NCI-H1694 treated with DMSO at 0.1 percent for 48 hours (cell line): ENCODE measurements at places on chromosomes 3 and 15.

- no peak for DNase-seq
These were observed 18.6 kb downstream of the UROC1 start for GRCh38 chr3:126498929-126499328.

- no peak for DNase-seq
These were observed 50.6 kb upstream of the ULK4 start for GRCh38 chr3:42012383-42012934.

DNA sequence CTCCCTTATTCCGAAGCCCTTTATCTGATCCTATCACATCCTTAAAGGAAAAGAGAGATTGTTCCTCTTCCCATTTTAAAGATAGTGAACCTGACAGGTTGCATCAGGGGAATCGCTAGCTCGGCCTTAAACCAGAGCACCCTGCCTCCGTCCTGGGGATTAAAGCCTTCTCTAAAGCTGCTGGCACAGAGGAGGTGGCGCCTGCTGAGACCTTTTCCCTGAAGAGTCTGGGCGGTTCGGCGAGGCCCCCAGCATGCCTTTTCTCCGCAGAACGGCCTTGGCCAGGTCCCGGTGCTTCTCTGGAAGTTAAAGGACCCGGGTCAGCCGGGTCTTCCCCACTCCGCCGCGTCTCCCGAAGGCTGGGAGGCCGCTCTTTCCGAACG lies 593 bp downstream of the FAM219B start:
- DNase-seq = no peak

- DNase-seq = no peak
These were observed 121.6 kb upstream of the VEPH1 start for GRCh38 chr3:157624801-157625200.

DNA sequence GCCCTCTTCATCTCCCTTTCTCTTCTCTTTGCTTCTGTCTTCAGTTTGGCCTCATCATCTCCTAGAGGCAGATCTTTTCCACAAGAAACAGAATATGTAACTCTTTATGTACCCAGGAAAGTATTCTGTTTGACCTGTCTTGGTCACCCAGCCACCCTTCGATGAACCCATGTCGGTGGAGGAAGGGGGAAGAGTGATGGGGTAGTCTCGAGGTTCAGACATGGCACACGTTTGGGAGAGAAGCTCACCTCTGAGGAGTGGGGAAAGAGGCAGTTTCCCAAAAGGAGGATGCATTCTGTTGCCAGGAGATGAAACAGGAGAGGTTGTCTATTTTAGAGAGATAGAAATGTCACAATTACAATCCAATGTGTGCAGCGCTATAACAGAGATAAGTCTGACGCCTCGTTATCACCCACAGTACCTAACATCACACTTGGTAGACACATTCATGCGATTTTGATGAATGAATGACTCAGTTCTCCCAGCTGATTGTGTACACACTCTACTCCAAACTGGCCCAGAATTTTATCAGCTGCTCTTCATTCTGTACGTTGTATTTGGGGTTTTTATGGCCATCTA lies 722 bp upstream of the CCDC50 start:
- DNase-seq = no peak

DNA sequence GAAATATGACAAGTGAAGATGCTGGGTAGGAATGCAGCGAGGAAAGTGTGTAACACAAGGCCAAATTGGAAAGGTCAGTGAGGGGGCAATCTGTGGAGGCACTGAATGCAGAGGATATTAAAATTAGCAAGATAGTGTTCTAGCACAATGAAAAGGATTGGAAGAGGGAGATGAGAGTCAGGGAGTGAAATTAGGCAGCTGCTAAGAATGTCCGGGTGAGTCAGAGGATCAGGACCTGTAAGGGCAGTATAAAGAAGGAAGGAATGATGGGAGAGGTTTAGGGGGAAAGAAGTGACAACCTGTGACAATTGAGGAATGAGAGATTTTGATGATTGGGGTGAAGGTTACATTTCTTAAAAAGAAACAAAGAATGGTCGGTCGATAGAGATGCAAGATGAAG lies 103.5 kb downstream of the UBE3A start:
- DNase-seq = no peak

DNA sequence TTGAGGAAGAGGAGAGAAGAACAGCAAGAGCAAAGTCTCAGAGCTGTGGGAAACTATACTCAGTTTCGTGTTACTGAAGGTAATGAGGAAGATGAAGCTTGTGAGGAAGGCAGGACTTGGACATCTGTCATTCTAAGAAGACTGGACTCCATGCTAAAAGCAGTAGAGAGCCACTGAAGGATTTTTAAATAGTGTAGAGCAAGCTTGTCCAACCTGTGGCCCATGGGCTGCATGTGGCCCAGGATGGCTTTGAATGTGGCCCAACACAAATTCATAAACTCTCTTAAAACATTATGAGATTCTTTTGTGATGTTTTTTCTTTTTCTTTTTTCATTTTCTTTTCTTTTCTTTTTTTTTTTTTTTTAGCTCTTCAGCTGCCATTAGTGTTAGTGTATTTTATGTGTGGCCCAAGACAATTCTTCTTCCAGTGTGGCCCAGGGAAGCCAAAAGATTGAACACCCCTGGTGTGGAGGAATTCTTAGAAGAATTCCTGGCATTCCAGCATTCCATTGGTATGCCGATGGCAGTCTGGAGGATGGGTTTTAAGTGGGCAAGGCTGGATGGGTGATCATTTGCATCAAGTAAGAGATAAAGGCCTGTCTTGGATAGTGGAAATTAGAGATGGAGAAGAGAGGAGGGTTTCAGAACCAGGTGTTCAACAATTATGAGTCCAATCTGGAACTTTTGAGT lies 6.9 kb upstream of the NFKBIZ start:
- no peak for DNase-seq

DNA sequence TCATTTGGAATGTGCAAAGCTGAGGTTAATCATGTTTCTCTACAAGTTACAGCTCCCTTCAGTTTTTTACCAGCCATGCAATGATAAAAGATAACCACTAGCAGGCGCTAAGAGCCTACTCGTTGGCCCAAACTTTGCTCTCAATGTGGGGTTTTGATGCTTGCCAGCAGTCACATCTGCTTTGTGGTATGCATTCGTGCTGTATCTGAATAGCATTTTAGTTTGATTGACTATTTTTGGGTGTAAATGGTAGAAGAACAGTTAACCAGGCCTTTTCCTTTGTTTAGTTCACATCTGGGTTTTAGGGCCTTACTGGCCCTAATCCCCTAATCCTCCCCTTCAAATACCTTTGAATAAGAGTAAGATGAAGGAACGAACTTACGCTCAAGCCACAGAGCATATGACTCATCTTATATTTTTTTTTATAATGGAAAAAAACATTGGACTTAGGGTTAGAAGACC lies 4.4 kb upstream of the CLDN11 start:
- DNase-seq = peak; percentile 93

DNA sequence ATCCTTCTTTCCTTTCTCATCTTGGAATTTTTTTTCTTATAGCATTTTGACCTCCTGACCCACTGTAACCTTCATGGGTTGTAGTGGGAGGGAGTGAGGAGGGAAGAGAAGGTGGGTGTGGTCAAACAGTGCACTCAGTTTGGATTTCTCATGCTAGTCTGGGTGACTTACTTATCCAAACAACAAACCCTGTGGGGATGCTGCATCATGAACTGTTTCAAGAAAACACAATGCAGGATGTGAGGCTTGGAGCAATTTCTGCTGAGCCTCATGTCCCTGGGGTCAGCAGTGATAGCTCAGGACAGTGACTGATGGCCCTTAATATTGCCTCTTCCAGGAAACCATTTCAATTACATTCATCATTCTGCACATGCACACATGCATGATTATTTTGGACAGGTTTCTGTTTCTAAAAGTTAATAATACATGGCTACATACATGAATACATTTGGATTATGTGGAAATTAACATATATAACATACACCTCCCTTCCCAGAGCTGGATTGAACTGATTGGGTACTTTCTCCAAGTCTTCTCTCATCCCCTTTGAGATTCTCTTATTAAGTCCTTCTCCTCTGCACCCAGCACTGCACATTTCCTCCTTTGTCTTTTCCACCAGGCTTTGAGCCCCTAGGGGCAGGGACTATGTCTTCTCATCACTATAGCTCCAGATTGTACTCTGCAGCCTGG lies 61.2 kb downstream of the ADAMTSL3 start:
- no peak for DNase-seq

- no peak for DNase-seq
These were observed 155.6 kb upstream of the NR2E3 start for GRCh38 chr15:71654720-71655174.

- no peak for DNase-seq
These were observed 86.7 kb downstream of the IQSEC1 start for GRCh38 chr3:12986521-12986920.

DNA sequence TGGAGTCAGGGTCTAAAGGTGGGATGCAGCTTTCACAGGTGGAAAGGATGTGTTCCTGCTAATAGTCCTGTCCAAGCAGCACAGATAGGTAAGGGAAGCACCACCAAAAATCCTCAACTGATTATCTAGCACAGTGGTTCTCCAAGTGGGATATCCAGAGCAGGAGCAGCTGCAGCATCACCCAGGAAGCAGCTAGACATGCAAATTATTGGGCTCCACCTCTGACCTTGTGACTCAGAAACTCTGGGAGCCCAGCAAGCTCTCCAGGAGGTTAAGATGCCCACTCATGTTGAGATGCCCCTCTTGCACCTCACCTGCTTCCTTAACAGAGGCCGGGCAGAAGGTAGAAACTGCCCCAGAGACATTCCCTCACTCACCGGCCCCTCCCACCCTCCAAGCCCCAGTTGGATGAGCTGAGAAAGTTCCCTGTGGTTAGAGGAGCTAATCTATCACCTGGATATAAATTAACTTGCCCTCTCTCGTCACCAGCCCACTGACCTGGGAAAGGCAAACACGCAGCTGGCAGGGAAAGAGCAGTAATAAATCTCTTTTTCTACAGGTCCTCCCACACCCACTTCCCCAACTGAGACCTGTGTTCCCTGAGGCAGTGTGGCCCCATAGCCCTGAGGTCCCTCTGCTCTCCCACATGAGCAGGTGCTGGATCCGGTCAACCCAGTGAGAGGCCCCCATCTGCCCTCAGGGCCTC lies 39.3 kb downstream of the ADCY5 start:
- DNase-seq = no peak

GRCh38 chr3:158573714-158574113 lies 2.7 kb downstream of the MLF1 start:
- DNase-seq = no peak

- DNase-seq = no peak
These were observed 6.1 kb upstream of the IFT57 start for GRCh38 chr3:108228286-108228685.

DNA sequence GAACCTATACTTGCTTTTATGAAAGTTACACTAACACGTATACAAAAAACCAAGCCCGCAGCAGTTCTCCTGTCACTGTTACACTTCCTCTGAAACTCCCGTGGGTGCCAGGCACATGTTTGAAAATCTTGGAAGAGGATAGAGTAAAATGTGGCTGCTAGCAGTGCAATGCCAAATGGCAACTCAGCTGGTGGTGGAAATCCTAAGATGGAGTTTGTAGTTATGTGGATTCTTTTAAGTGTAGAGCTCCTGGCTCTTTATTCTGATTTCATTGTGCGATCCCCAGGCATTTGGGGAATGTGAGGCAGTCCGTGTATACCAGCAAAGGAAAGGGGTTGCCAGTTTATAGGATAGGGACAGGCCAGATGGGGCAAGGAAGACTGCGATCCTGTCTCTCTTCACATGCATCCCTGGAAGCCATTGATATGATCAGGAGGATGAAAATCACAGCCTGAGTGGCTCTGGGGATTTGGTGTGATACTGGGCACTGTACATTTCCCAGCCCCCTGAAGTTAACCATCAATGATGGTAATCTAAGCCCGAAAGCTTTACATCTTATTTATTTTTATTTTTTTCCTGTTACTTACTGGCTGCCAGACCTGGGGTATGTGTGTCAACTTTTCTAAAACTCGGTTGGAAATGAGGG lies 1.1 kb downstream of the STAC start:
- DNase-seq = no peak

GRCh38 chr3:73086071-73086494 lies 24.6 kb downstream of the EBLN2 start:
- DNase-seq = no peak

DNA sequence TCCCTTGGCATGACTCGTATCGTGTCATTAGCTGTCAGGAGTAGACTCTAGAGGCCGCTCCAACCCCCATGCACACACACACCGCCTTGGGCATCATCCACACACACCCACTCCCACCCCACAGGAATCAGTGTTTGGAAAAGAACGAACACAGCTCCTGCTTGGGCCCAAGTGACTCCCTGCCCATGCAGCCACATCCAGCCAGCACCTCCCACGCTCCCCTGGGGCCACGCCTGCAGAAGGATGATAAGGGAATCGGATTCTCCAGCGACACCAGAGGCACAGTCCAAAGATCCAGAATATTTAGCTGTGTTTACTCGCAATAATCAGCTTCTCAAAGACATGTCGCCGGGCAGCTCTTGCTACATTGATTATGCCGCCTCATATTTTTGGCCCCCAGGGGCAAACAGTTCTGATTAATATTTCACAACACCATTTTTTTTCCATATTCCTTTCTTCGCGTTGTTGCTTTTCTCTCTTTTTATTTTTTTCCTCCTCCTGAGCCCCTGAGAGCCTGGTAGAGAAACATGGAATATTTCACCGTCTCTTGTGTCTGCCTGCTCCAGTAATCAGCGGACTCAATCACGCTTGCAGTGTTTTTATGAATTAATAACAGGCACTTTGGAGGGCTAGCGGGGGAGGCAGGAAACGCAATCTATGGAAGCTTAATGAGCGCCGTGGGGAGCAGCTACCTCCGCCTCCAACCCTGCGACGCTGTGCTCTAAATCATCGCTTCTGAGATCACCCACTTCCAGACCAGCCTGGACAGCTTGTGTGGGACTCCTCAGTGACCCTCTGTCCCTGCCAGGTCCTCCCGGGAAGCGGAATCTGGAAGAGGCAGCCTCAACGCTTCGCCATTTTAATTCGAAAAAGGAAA lies 221.4 kb downstream of the TLE3 start:
- DNase-seq = no peak

GRCh38 chr15:96574782-96575181 lies 244.3 kb downstream of the NR2F2 start:
- no peak for DNase-seq
